IPS DF 19.7 (cell line): ENCODE measurements at places on chromosomes 1 and 21.

- no peak for DNase-seq
Measured at GRCh38 chr1:70331962-70332361, 22.6 kb downstream of the ANKRD13C start.

GRCh38 chr1:185388815-185389214, 71.8 kb upstream of the IVNS1ABP start:
- no peak for DNase-seq

GRCh38 chr21:33418691-33419090, 15.5 kb downstream of the IFNGR2 start:
- DNase-seq = no peak

DNA sequence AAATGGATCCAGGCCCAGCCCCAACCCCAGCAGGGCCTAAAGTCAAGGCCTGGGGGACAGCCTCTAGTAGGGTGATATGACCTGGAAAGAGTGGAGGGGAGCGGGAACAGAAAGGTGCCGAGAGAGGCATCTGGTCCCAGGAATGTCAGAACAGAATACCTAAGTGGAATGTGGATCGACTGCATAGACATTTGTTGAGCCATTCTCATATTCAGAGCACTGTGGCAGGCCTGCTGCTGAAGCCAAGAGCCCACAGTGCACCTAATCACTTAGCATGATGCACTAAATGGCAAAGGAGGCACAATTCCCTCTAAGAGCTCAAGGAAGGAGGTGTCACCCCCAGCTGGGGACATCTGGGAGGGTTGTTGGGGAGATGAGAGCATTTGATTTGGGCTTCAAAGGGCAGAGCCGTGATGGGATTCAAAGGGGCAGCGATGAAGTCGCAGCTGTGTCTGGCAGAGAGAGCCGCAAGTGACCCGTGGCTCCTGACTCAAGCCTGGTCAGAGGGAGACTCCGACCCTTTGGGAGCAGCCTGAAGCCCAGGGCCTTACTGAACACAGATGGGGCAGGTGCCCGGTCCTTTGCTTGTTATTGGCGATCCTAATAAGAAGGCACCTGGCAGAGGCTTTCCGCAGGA, 8.6 kb upstream of the PKP1 start:
- no peak for DNase-seq

GRCh38 chr1:199007423-199007822, 368.6 kb downstream of the PTPRC start:
- no peak for DNase-seq

GRCh38 chr1:17791480-17791879, 36.3 kb downstream of the ACTL8 start:
- no peak for DNase-seq

- DNase-seq = no peak
Measured at GRCh38 chr1:210505601-210506496, 177.1 kb downstream of the HHAT start.

DNA sequence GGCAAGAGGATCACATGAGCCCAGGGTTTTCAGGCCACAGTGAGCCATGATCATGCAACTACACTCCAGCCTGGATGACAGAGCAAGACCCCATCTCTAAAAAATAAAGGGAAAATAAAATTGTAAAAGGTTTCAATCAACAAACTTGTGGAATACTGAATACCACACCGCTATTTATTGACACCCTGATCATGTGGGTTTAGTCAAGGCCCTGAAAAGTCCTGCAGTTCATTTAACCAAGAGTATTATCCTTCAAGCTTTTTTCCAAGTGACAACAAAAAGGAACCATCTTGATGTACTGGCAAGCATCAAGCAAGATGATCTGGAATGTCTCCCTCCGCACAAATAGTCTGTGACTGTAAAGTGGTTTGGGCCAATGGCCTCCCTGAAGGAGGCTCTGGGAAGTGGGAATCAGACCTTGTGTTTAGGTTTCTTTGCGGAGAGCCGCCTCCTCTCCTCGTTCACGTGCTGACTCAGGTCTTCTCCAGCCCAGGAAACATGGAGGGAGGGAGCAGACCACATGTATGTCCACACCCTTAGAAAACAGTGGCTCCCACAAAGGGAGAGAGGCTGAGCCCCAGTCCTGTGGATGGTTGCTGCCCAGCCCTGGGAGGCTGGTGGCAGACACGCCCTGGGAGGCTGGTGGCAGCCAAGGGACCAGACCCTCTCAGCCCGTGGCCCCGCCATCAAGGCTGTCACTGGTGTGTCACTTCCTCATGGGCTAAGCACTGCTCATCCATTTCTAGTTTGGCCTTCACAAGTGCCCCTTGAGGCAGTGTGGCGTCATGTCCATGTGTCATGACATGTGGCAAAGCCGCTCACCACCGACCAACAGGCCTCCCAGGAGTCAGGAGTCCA, 56.7 kb downstream of the RIPK4 start:
- DNase-seq = no peak

- no peak for DNase-seq
Measured at GRCh38 chr1:4006676-4007374, 106.8 kb upstream of the C1orf174 start.

DNA sequence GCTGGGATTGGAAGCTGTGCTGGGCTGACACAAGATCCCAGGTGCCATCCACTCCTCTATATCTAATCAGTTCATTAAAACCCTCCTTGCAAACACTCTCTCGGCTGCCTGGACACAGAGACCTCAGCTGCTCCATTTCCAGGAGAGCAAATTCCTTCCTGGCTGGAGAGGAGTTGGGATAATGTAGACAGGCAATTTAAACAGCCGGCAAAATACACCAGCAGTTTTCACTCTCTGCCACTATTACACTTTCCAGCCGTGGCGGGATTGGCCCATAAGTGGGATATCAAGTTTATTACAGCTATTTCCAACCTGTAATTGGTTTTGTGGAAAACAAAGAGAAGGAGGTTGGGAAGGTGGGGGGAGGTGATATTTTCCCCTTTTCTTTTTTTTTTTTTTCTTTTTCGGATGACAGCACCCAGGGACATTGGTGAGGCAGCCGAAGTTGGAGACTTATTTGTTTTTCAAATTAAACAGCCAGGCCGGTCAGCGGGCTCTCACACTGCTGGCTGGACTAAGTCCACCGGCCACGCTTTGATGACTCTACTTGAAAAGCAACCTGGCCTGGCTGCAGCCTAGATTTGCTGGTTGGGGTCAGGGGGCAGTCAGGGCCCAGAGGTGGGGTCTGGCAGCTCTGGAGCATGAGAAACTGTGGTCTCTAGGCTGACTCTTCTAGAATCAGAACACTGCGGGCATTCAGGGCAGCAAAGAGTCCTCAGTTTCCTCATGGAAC, 177.4 kb downstream of the IGSF21 start:
- no peak for DNase-seq

- DNase-seq = no peak
Measured at GRCh38 chr1:226737819-226738420, 1.2 kb downstream of the ITPKB start.

GRCh38 chr1:224632921-224633321, 16.8 kb downstream of the CNIH3 start:
- no peak for DNase-seq

GRCh38 chr1:178746345-178746744, 21.3 kb downstream of the RALGPS2 start:
- DNase-seq = no peak

GRCh38 chr1:242081446-242081845, 82.5 kb upstream of the MAP1LC3C start:
- no peak for DNase-seq

- no peak for DNase-seq
Measured at GRCh38 chr1:200625381-200625824, 4.9 kb upstream of the KIF14 start.

DNA sequence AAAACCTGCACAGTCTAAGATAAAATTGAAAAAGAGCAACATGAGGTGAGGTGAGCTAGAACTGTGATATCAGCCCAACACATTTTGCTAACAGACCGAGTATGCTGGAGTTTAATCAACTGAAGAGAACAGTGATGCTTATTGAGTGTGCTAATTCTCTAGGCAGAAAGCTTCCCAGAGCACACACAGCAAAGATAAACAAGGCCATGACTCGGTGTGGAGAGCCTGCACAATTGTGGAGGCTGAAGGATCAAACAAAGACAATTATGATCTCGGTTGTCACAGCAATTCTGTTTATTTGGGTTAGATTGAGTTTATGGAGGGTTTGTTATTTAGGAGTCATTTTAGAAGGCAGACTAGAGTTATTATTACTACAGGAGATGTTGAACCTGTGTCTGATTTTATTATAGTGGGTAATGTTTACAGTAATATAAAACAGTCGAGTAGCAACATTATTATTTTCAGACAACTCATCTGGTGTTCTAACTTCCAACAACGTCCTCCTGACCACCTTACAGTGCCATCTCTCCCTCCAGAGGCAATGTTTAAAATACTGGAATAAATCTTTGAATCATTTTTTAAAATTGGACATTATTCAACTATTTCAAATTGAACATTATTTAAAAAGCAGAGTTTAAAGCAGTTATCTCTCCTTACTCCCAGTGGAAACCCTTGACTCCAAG, 40.2 kb downstream of the DPT start:
- DNase-seq = no peak

DNA sequence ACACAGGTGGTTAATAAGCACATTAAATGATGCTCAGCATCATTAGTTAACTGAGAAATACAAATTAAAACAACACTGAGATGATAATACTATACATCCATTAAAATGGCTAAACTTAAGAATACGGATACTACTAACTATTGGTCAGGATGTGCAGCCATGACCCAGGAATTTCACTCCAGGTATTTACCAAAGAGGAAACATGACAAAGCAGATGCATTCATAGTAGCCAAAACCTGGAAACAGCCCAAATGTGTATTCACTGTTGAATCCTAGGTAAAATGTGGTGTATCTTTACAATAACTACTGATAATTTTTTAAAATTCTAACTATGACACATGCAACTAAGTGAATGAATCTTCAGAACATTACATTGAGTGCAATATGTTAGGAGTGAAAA, 73.0 kb downstream of the PTPRC start:
- DNase-seq = no peak

DNA sequence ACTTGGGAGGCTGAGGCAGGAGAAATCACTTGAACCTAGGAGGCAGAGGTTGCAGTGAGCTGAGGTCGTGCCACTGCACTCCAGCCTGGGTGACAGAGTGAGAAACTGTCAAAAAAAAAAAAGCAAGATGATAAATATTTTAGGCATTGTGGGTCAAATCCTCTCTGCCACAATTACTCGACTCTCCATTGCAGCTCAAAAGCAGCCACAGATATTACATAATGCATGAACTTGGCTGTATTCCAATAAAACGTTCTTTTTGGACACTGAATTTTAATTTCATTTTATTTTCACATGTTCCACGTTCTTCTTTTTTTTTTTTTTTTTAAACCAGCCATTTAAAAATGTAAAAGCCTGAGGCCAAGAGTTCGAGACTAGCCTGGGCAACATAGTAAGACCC, 69.4 kb downstream of the TCP10L start:
- no peak for DNase-seq

DNA sequence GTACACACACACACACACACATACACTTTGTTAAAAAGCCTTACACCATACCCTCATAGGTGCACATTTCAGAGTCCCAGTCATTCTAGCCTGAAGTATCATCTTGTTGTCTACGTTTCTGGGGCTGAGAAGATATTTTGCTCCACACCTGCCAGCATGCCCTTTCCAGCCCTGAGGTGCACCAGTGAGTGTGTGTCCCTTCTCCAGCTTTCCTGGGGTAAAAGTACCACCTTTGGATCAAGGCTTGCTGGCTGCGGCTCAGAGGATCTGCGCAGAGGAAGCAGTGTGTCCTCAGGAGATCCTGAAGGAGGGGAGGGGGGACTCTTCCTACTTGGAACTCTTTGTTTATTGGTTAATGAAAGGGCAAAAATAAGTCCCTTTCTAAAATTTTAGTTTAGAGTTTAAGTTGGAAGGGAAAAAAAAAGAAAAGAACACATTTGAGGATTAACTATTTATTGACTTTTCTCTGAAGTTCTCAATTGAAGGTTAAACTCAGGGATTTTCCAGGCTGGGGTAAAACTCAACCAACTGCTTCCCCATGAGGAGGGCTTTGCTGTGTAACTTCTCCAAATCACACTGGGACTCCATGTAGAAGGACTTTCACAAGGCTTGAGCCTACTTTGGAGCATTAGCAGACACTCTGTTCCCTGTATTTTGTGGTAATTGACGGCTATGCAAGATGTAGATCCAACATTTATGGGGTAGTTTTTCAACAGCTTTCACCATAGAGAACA, 200.3 kb upstream of the SGIP1 start:
- no peak for DNase-seq

DNA sequence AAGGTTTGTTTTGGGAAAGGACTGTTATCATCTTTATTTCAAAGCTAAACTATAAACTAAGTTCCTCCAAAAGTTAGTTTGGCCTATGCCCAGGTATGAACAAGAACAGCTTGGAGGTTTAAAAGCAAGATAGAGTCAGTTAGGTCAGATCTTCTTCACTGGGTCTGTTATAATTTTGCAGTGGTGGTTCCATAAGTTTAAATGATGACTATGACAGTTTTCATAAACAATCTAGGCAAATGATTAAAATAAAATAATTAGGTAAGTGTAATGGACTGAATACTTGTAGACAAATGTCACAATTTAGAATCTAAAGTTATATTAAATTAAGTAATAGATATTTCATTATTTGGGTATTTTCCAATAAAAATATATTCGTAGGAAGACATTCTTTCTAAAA, 21.4 kb upstream of the PLA2G5 start:
- no peak for DNase-seq

GRCh38 chr1:156772728-156773497, 5.6 kb downstream of the PRCC start:
- DNase-seq = no peak

DNA sequence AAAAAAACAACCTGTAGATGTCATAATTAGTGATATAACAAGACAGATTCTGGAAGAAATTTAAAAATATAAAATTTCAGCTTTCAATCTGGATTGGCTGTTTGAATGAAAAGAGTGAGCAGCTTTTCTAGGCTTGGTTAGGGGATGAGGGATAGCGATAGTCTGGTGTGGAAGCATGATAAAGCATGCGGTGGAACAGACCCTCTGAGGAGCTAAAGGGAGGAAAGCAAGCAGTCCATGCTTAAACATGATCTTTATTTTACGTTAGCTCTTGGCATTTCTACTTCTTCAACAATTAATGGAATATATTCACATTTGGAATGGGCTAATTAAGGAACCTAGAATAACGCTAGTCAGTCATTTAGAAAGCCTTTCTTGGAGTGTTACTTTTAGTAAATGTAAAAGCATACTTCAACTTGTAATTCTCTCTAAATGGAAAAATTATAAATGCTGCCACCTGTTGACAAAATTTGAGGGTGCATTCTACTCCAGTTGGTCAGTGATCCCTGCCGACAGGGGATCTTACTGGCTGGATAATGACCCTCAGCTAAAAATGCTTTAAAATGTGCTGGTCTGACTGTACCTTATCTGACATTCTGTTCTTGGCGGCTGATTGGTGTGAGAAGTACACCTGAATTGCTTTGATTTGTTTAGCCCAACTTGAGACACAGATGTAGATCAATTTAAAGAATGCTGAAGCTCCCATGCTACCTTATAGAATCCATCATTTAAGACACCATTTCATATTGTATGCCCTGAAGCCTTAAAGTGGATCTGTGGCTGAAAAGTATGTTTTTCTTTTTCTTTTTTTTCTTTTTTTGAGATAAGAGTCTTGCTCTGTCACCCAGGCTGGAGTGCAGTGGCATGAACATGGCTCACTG, 61.2 kb downstream of the AK4 start:
- DNase-seq = no peak

GRCh38 chr1:182607566-182607965, 3.4 kb upstream of the RGS16 start:
- no peak for DNase-seq
